Stimulated activated CD4-positive, alpha-beta T cell treated with anti-CD3 and anti-CD28 coated beads, Interleukin-12 subunit alpha, Interleukin-12 subunit beta, amount 100 ng/mL, for 4 hours (primary cell): ENCODE measurements at places on chromosomes 1 and 21.
A peak's percentile ranks its signal among the peaks of the same experiment; 100 is the strongest.

DNA sequence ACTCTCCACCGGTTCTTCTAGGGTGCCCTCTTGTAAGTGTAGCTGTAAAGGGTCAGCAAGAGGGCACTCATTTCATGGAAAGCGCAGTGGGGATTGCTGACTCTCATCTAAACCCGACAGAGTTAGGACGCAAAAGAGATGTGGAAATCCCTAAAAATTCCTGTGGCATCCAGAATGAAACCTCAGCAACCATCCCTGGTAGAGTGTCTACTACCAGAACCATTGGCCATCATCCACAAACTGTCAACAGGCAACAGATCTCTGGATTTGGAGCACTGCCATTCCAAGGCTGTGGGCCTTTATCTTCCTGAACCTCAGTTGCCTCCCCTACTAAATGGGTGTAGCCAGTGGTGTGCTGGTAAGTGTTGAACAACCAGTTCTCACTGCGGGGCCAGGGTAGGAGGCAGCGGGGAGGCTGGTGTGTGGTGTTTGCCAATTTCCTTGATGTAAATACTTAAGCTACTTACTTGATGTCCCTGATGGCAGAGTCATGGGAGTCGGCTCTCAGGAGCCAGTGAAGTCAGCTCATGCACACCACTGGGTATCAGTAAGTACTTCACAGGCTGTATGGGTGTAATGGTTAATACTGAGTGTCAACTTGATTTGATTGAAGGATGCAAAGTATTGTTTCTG is 195.8 kb downstream of the KAZN start:
- no peak for DNase-seq

DNA sequence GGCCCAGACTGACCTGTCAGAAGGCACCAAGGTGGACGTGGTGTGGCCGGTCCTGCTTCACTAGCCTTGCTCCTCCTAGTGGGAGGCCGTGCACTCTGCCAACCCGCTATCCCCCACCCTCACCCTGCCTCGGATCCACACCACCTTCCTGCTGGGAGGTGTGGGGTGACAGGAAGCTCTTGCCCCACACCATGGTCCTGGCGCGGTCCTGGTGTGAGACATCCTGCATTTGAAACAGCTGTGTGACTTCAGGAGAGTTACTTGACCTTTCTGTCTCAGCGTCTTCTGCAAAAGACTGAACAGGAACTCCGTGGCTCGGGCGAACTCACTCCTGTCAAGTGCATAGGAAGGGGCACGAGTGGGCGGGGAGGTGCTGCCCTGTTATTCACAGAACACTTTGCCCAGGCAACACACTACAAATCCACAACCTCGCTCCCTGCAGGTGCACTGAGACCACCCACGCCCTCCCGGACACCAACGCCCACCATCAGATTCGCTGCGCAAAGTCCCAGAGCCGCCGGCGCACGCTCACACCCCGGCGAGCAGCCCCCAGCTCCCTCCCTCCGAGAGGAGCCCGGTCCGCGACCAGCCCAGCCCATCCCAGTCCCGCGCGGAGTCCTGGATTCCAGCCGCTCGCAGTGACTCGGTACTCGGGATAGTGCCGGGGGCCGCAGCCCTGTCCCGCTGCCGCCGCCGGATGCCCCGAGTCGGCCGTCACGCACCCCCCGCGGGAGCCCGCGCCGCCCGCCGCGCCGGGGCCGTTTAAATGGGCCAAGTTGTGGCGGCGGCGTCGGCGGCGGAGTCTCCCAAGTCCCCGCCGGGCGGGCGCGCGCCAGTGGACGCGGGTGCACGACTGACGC is at the start of gene SAMD11:
Gene SAMD11, plus strand, starts transcription at position 793 of the 860 bp plus-strand sequence. CDS start 509 bp downstream, outside the sequence.
- DNase-seq, result peak; percentile 66

GRCh38 chr1:73644198-73644597 is 553.8 kb downstream of the LRRIQ3 start:
- DNase-seq, result no peak

- DNase-seq, result no peak
Observed at GRCh38 chr1:28027660-28028059, 60.8 kb downstream of the EYA3 start.

GRCh38 chr1:2306151-2306978 is 78.2 kb downstream of the SKI start:
- DNase-seq, result no peak

GRCh38 chr1:78570539-78570938 is 49.7 kb upstream of the IFI44L start:
- DNase-seq, result no peak

- DNase-seq, result no peak
Observed at GRCh38 chr1:178371235-178371634, 125.5 kb downstream of the CLEC20A start.

DNA sequence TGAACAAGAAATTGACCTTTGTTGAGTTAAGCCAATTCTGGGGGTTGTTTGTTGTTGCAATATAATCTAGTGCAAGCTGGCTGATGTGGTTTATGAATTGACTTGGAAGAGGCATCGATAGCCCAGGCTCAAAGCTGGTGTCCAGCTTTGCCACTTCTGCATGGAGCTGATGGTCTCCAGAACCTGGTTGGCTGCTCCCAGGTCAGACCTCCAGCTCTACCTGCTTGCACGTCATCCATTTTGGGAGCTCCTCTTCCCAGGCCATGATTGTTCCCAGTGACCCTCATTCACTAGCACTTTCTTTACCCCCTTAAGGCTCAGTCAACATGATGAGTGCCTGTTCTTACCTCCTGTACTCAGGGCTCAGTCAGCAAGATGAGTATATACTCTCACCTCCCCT is 5.8 kb upstream of the AJAP1 start:
- DNase-seq, result no peak

DNA sequence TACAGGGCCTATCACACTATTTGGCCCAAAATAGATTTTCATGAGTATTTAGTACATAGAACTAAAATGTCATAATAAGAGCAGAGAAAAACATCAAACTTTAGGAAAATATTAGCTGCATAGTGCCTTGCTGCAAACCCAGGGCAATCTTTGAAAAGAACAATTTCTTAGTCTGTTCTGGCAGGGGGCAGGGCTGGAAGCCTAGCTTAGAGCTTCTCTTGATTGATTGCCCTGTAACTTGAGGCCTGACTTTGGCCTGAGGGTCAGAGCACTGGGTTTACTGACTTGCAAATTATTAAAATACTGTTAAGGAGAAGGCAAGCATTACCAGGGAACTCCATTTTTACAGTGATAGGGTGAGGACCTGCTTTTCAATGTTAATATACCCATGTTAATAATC is 115.8 kb upstream of the SPAG17 start:
- DNase-seq, result no peak

DNA sequence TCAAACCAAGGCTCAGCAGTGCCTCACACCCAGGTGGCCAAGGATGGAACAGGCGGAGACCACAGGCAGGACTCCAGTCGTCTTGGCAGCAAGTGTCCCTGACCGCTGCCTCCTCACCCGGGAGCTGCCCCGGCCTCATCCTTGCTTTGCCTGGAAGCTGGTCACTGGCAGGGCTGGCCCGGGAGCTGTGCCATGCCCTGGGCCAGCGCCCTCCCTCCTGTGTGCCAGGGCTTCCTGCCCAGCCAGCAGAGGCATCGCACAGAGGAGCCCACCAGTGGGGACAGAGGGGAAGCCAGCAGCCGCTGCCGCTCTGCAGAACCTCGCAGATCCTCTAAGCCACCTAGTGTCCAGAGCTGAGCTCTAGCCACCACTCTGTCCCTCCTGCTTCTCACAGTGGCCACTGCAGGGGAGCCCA is 7.8 kb downstream of the CASZ1 start:
- DNase-seq, result no peak

- DNase-seq, result no peak
Observed at GRCh38 chr21:45403133-45403824, 1.7 kb upstream of the COL18A1 start.

DNA sequence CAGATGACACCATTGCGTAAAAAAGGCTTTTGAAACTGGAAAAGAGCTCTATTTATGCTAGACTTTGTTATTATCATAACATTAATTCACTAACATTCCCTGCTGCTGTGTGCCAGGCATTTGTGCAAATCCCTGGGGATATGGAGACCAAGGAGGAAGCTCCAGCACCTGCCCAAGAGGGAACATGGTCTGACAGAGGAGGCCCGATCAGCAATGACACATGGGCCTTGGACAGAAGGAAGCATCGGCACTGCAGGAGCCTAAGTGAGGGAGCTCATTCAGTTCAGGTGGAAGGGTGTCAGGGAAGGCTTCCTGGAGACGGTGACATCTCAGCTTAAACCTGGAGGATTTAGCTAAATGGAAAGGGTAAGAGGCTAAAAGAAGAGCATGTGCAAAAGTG is 13.9 kb downstream of the CAMK2N1 start:
- DNase-seq, result no peak

DNA sequence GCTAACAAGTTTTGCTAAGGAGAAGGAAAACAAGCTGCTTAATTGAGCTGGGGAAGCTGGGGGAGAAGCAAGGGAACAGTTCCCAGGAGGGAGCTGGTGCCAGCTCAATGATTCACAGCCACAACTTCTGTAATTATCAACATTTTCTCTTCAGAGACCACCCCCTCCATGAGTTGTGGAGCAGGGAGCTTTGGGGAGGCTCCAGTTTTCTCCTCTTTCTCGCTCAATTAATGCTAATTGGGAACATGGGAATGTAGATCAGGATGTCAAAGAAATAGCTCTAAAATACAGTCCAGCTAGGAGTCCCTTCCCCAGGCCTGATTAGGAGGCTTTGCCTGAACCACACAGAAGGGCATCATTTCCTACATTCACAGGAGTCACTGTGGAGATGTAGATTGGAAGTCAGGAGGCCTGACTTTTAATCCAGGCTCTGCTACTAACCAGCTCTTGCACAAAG is 12.1 kb upstream of the MNDA start:
- DNase-seq, result no peak

GRCh38 chr1:160363010-160363409 is 3.9 kb upstream of the NHLH1 start:
- DNase-seq, result no peak

GRCh38 chr1:170168265-170168664 is 22.5 kb downstream of the NTMT2 start:
- DNase-seq, result no peak

GRCh38 chr1:84877592-84877991 is 15.4 kb downstream of the LPAR3 start:
- DNase-seq, result no peak

DNA sequence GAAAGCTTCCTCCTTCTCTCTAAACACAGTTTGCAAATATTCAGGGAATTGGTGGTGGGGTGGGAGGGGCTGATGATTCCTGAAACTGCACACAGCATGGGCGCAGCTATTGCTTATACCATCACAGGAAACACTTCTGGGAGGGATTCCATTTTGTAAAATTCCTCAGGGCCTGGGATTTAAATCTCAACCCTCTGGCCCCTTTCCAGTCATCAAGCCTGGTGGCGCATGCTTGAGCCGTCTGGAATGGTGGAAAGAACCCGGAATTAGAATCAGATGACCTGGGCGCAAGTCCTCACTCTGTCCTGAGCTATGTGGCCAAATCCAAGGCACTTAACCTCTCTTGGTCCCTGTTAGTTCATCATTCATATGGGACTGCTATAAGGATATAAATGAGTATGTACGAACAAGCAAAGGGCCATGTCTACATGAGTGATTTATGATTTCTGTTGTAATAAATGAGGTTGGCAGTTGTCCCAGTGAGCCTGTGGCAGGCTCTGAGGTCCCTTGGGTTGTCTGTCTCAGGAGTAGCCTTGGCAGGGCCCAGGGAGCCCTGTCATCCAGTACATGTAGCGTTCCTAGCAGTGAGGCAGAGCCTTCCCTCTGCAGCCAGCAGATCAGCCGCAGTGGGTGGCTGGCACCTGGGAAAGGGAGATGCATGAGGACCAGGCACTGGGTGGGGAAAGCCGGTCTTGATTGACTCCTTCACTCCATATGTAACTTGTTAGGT is 72.0 kb downstream of the MAN1C1 start:
- no peak for DNase-seq

- DNase-seq, result no peak
Observed at GRCh38 chr1:224512600-224513151, 78.1 kb upstream of the WDR26 start.

GRCh38 chr1:6367381-6368012 is 26.1 kb downstream of the ACOT7 start:
- DNase-seq, result no peak

DNA sequence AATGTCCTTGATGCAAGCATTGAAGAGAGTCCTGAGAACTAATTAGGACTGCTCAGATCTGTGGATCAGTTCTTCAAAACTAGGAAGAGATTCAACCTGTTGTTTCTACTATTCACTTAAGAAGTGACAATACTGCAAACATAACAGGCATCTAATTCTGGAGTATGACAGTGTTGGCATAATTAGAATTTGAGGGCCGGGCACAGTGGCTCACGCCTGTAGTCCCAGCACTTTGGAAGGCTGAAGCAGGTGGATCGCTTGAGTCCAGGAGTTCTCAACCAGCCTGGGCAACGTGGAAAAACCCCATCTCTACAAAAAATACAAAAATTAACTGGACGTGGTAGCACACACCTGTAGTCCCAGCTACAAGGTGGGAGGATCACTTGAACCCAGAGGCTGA is 8.0 kb upstream of the FOXJ3 start:
- no peak for DNase-seq

DNA sequence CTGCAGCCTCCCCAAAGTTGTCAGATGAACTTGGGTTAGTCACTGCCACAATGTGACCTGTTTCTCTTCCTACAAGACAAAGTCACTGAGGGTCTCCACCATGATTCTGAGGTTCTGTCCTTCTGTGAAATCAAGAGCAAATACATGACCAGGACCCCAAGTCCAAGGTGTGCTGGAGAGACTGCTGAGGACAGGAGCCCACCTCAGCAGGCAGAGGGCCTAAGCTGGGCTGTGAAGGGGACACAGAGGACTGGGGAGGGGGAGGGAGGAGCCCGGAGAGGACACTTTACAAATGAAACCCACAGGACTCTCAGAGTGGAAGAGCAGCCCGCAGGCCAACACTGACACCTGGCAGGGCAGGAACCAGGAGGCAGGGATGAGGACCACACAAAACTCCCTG is 3.3 kb downstream of the PGLYRP3 start:
- DNase-seq, result no peak

- DNase-seq, result no peak
Observed at GRCh38 chr1:180964595-180964994, 51.9 kb downstream of the KIAA1614 start.

DNA sequence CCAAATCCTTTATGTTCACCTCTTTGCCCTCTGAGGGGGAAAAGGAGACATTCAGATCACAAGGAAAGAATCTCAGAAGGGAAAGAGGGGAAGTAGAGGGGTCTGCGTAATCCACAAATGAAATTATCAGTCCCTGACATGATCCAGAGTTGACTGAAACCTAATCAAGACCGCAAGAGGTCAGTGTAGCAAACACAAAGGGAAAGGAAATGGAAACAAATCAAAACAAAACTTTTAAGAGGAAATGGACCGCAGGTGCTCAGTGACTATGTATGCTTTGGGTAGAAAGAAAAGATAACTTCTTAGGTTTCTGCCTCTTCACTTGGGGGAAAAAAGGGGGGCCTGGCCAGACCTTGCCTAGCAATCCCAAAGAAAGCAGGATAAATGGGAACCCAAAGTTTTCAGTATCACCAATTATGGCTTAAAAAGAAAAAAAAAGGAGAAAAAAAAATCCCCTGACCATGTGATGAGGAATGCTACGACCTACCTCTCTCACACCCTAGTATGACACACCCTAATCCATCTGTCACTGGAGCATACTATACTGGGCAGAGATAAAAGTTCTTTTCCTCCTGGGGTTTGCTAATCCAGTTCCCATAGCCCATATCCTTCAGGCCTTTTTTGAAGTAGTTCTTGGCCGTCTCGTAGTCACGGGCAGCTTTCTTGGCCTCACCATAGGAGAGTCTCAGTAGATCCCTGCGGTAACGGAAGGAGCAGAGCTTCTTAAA is 16.9 kb downstream of the CHRNB2 start:
- no peak for DNase-seq

GRCh38 chr1:154406572-154406879 is 1.4 kb downstream of the IL6R start:
- no peak for DNase-seq

GRCh38 chr1:181087400-181087901 is 1.0 kb upstream of the IER5 start:
- DNase-seq, result no peak

- DNase-seq, result no peak
Observed at GRCh38 chr1:183632964-183633363, 2.6 kb downstream of the ARPC5 start.
